ENCODE measurements at places on chromosomes 1 and 21. TPM values are rescaled to one million over a fixed set of nuclear protein-coding genes. Genes with fewer than 3 reads are reported as not detected.

GJC2 gene
- 0.72 TPM for total RNA-seq

DNA sequence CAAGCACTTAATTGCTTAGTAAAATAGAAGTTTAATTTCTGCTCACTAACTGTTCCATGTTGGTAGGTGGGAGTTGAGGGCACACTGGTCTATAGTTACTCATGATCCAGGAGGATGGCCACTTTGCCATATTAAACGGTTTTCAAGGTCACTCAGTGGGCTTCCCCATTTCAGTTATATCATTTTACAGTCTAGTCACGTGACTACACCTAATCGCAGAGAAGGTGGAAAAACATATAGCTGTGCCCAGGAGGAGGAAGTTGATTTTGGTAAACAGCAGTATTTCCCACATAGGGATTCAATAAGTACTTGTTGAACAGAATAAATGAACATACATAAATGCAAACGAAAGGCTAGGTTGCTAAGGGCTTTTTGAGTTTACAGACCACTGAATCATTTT lies 541.1 kb upstream of the CAMK1G start:
- no peak for DNase-seq

- no peak for DNase-seq
These were observed 15.2 kb downstream of the ADCY10 start for GRCh38 chr1:167898578-167899222.

PSMA5 gene
- total RNA-seq, result 85.5 TPM

DNA sequence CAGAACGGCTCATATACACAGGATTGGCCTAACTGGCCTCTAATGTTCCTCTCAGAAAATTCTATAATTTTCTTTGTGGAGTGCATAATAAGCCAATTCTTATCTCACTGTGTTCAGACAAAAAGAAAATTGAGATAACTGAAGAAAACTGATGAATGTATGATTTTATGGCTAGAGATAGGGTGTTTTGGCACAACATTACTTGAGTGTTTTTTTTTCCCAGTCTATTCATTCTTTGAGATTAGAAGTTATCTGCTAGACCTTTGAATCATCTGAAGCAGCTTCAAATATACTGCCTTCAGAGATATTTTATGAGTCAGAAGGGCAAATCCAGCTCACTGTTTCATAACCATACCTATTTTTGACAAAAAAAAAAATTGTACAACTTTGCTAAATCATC lies 85.6 kb downstream of the VAV3 start:
- DNase-seq, result no peak

NPR1 gene
- 3.0 TPM for total RNA-seq

MGST3 gene
- total RNA-seq, result 156 TPM

- peak; percentile 81 for DNase-seq
These were observed 34.0 kb downstream of the MAP3K7CL start for GRCh38 chr21:29164323-29164942.

FAM151A gene
- total RNA-seq, result not detected

GRCh38 chr21:28317177-28317950 lies 675.3 kb downstream of the LTN1 start:
- DNase-seq, result no peak

- DNase-seq, result no peak
These were observed 58.0 kb upstream of the ABCA4 start for GRCh38 chr1:94178901-94179300.

Data from NCI-H460 (cell line).